ENCODE measurements at places on chromosomes 13 and 19.

DNA sequence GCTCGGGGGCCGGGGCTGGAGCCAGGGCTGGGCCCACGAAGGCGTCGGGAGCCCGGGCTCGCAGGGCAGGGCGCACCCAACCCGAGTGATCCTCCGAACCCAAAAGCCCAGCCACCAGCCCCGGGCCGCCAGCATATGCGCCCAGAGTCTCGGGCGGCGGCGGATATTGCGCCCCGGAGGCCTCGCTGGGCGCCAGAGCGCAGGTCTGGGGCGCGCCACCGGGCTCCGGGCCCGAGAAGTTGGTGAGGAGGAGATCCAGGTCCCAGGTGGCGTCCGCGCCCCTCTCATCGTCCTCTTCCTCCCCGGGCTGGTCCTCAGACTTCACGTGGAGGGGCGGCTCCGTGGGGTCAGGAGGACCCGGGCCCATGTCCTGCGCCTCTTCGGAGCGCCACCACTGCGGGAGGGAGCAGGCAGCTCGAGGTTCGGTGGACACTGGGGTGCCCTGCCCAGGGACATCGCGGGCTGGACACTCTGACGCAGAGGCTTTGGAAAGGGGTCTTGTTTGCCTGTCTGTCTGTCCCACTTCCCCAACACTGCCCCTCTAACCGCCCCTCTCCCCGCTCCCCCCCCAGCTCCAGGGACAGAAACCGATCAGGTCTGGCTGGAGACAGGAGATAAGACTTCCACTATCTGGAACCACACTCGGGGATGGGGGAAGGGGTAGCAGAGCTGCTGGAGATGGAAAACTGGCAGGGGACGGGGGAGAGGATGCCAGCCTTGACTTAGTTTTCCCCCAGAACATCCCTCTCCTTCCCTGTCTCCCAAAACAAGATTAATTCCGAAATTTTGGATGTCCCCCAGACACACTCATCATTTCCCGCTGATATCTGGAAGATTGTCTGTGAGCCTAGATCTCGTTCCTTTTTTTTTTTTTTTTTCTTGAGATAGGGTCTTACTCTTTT is 1.0 kb downstream of the KLF1 start:
- no peak for DNase-seq

GRCh38 chr19:16349551-16350152 is 25.0 kb downstream of the KLF2 start:
- DNase-seq, result no peak

DNA sequence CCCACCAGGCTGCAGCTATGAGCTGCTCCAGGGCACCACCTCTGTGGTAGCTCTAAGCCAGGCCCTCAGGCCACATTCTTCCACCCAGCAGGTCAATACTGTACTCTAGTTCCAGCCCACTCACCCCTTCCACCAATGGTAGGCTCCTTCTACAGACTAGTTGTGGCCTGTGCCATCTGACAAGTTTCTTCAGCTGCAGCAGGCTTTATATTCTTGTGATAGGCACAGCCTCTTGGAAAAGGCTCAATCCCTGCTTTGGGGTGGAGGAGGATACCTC is 8.5 kb downstream of the MICU2 start:
- no peak for DNase-seq

DNA sequence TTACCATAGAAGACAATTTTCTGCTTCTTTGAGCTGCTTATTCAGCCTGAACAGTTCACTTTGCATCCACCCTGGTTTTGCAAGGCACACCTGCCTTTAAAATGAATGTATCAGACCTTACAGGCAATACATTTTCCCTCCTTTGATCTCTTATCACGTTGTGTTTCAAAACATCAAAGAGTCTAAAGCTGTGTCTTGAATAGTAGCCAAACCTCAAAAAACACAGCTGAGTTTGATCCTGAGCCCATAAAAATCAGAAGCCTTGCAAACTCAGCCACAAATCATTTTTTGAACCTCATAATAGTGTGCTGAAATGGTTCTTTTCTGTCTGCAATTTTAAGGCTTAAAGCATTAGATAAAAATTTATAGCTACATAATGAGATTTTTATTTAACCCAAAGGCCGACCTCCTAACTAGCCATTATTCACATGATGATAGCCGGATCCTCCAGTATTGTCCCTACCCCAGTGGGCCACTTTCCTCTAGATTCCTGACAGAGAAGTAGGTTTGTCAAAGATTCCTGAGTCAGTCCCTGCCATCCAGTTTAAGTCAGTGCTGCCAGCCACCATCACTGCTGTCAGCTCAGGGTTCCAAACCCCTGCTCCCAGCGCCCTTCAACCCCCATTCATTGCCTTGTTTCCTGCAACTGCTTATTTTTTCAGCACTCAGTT is 71.8 kb downstream of the CAB39L start:
- no peak for DNase-seq

DNA sequence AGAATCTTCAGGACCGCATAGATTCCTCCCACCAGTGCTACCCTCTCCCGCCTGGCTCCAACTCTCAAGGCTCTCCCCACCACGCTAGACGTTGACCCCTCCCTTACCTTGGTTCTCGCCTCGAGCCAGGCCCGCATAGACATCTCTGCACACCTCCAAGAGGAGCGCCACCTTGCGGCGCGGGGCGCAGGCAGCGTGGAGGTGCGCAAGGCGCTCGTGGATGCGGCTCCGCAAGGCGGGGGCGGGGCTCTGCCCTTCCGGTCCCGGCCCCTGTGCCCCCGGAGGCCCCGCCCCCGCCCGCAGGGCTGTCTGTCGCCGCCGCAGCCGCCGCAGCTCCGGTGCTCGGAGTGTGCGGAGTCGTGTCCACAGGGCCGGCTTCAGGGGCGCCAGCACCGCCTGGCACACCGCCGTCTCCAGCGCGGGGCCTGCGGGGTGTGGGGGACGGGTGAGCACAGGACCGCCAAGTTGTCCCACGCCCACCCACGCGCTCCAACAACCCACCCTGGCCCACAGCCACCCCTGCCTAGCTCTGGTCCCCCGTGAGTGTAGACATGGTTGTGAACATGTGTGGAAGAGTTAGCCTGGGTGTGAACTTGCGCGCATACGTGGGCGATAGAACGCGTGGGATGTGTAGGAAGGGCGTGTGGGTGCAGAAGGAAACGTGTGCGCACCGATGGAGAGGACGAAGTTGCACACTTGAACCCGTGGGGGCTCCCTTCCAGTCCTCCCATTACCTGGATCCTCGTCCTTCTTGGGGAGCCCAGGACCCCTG is 8.1 kb downstream of the RINL start:
- DNase-seq, result no peak

- DNase-seq, result no peak
These were observed 16.0 kb downstream of the GNA15 start for GRCh38 chr19:3151563-3152418.

GRCh38 chr19:41796901-41797300 is 514 bp downstream of the CEACAM3 start:
- DNase-seq, result no peak

GRCh38 chr19:43634872-43635560 is 4.6 kb downstream of the CADM4 start:
- DNase-seq, result no peak

DNA sequence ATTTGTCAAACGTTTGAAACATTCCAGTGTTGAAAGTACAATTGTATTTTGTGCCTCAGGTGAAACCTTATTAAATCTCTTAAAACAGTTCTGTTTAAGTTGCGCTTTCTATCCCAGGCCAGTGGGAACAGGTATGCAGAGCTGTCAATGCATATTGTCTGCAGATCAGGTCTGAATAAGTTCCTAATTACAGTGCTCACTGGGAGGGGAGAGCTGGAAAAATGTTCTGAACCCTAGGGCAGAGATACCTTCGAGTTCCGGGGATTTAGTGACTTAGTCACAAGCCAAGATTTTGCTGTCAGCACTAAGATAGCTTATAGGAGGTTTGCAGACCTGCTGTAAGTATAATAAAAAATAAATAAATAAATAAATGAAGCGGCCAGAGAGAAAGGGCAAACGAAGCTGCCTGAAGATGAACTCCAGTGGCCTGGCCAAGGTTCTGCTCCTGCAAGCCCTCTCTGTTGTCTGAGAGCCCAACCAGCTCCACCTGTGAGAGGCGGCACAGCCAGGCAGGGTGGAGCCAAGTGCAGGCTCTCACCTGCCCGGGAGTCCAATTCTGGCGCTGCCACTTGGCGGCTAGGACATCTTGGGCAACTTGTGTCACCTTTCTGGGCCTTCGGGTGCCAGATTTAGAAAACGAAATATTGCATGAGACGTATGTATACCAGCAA is 97.9 kb upstream of the SLC7A1 start:
- DNase-seq, result no peak

DNA sequence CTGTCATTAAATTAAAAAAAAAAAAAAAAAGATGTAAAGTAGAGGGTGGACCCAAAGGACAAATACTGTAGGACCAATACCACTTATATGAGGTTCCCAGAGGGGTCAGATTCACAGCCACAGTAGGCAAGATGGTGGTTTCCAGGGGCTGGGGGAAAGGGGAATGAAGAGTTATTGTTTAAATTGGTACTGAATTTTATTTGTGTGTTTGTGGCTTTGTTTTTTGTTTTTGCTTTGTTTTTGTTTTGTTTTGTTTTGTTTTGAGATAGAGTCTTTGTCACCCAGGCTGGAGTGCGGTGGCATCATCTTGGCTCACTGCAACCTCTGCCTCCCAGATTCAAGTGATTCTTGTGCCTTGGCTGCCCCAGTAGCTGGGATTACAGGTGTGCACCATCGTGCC is 17.9 kb upstream of the LSM14A start:
- no peak for DNase-seq

DNA sequence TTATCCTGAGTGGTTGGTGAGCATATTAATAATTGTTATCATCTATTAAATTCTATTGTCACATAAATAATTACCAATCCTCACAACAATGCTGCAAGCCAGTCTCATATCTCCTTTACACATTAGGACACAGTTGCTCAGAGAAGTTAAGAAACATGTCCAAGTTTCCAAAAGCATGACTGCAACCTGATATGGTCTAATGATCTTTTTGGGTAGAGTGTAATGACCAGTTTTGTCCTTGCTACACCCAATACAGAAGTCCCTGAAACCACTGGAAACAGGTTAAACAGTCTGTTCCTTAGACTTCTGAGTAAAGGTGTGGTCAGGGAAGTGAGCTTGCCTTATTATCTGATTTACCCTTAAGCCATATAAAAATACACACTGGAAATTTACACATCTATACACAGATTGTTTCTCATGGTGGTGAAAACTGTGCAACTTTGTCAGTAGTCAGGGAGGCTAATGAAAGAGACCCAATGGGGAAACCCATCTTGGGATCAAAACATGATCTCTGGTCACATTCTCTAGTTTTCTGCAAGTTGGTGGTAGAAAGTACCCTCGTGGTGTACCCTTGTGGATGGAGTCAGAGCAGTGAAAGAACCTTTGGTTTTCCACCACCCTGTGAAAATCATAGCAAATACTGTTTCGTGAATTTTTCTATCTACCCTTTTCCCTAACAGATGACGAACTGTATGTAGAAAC is 146.0 kb upstream of the KLF12 start:
- no peak for DNase-seq

- no peak for DNase-seq
These were observed 5.4 kb downstream of the PNPLA6 start for GRCh38 chr19:7540761-7541474.

- DNase-seq, result no peak
These were observed 4.5 kb downstream of the FGF9 start for GRCh38 chr13:21675095-21675991.

- no peak for DNase-seq
These were observed 9.9 kb downstream of the RANBP3 start for GRCh38 chr19:5967994-5968430.

DNA sequence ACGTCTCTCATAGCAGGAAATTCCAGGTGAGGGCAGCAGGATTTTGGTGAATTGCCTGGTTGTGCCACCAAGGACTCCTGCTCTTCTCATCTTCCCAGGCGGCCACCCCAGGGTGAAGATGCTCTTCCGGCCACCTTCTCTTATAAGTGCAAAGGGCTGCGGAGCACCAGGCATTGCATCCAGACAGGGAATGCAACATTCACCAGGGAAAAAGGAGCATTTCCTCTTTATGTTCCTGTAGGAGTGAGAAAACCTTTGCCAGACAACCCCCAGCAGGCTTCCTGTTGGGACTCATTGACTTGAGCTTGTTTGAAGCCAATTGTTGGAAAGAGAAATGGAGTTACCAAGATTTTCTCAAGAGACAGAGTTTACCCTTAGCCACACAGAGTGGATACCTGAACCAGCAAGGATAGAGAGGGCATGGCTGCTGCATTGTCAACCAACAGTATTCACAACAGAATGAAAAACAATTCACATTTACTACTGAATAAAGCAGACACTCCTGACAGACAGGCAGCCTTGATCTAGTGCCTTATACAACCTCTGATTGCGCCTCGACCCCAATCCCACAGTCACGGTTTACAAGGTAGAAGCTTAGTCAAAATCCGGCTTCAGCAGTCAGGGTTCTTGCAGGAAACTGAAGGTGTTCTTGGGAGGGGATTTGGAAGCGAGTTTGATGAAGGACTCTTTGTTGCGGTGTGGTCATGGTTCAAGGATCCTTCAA is 1.8 kb upstream of the ATP11A start:
- no peak for DNase-seq

- DNase-seq, result no peak
These were observed 5.3 kb downstream of the BSG start for GRCh38 chr19:577439-578392.

- no peak for DNase-seq
These were observed 21.5 kb downstream of the CPT1C start for GRCh38 chr19:49712397-49712859.

DNA sequence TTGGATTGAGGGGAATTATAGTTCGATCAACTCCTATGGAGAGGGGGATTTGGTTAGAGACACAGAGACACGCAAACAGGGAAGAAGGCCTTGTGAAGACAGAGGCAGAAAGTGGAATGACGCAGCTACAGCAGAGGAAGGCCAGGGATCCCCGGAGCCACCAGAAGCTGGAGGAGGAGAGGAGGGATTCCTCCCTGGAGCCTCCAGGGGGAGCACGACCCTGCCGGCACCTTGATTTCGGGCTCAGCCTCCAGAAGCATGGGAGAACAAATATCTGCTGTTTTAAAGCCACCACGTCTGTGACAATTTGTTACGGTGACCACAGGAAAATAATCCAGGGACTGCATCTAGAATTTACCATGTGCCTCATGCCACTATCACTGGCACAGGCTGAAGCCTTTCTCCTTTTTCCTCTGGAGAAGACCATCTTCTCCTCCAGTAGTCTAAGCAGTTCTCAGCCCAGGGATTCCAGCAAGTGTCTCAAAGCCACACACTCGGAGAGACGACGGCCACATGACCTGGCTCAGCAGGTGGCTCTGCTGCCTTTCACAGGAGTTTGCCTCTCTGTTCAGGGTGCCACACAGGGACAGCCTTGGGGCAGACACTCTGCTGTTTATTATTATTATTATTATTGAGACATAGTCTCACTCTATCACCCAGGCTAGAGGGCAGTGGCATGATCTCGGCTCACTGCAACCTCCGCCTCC is 39.9 kb upstream of the CCNE1 start:
- peak; percentile 4 for DNase-seq

GRCh38 chr19:40219721-40220276 is 1.6 kb upstream of the TTC9B start:
- no peak for DNase-seq

DNA sequence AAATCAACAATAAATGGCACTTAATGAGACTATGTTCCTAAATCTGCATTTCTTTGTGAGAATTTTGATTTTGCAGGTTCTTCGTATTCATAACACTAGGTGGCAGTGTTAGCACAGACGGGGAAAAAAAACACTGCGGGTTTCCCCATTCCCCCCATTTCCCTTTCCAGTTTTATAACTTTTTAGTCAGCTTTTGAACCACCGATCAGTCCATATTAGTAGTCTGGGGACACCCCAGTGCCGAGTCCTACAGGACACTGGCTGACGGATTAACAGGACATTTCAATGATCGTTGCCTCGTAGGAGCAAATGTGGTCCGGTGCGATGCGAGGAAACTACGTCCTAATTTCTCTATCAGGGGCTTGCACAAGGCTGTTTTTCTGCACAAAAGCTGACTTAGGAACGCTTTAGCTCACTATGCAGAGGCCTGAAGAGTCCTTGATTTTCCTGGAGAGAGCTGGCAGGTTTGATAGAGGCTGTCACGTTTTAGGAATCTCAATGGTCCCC is 234.3 kb downstream of the LMO7 start:
- no peak for DNase-seq

Data from AG04449 (cell line).